ENCODE measurements at places on chromosomes 7 and 10.

DNA sequence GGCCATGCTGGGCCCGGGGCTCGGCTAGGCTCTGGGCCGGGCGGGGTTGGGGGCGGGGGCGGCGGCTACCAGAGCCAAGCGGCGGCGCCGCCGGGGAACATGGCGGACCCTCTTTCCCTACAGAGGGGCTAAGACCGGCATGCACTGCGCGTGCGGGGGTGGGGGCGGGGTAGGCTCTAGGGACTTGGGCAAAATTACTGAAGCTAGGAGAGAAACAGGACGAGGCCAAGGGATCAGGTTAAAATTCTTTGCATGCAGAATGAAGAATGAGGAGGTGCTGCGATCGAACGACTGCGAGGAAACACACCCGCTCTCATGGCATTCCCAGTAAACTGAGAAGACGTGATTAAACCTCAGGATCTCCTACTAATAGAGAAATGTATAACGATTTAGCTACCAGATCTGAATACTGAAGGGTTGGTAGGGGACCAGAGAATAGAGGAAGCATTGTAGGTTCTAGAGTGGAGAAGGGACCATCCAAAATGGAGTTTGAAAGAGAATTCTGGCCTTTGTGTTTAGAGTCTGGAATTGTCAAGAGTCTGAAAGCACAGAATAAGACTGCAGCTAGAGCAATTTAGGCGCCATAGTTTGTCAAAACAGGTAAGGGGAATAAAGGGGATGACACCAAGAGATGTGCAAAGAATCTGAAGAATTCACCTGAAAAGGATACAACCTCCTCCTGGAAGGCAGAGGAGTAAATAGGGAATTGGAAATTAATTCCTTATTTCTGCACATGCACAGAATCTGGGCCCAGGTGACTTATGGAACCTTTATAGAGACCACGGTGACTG lies at the start of gene PPP3CB:
Gene PPP3CB (minus strand): TSS at position 141 of the 791 bp plus-strand sequence. CDS start 135 bp downstream, at position 6.
- peaks cover 43% of the 10 kb centered on the region for H3K4me1 ChIP-seq
- peak within 1 kb of the TSS; percentile 92 for H3K4me3 ChIP-seq
- H3K27me3 ChIP-seq: peaks cover 2% of the 10 kb centered on the region
- peak within 1 kb of the TSS; percentile 99 for H3K27ac ChIP-seq

DNA sequence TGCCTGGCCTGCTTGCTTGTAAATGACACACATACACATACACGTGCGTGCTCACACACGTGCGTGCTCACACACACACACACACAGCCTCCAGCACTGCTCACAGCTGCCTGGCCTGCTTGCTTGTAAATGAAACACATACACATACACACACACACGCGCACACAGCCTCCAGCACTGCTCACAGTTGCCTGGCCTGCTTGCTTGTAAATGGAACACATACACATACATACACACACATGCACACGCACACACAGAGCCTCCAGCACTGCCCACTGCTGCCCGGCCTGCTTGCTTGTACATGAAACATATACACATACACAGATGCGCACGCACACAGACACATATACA lies 397.2 kb downstream of the PLXNA4 start:
- H3K4me1 ChIP-seq: no peaks in the 10 kb centered on the region
- no peak overlapping the region for H3K27ac ChIP-seq
- H3K36me3 ChIP-seq: no peaks in the 10 kb centered on the region

DNA sequence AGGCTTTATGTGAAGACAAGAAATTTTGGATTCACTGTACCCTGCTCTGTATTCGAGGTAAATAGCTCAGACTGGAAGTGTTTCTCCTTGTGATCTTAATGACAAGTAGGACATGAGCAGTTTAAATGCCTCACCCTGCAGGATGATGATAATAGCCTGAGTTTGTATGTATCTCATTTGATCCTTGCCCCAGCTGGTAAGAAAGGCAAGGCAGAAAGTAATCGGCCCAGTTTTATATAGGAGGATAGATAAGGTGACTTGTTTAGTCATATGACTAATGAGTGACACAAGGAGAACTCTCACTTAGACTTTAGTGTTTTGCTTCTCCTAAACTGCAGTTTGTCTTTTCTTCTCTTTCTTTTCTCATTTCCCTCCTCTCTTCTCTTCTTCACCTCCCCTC lies 372.6 kb downstream of the PHF14 start:
- peaks cover 15% of the 10 kb centered on the region for H3K4me1 ChIP-seq
- DNase-seq: no peak
- peak overlapping the region; percentile 47 for H3K27ac ChIP-seq
- H3K27me3 ChIP-seq: no peaks in the 10 kb centered on the region
- H3K36me3 ChIP-seq: peaks cover 6% of the 10 kb centered on the region
- no peak overlapping the region for H3K4me3 ChIP-seq

DNA sequence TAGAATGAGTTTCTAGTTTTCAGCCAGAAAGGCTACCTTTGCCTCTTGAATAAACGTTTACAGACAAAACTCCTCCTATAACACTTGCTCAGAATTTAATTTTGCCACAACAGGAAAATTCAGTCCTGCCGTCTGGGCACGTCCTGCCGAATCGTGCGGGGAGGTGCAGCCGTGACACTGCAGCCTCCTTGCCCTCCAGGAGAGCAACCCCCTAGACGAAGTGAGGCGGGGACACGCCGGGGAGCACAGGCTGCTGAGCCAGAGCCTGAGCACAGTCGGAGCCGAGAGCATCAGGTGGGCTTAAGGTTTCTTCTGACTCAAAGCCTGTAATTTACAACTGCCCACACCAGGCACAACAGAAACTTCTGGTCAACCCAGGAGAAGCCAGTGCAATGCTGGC lies 102.3 kb downstream of the DYNC2I1 start:
- peaks cover 11% of the 10 kb centered on the region for H3K4me1 ChIP-seq
- peaks cover 2% of the 10 kb centered on the region for H3K27me3 ChIP-seq
- H3K27ac ChIP-seq: no peak overlapping the region
- H3K4me3 ChIP-seq: no peak overlapping the region
- H3K36me3 ChIP-seq: peaks cover 11% of the 10 kb centered on the region

Data from nephron progenitor cell (in vitro differentiated cells).